ENCODE measurements at places on chromosomes 4 and X.

GRCh38 chr4:169039251-169039954 lies 29.3 kb upstream of the CBR4 start:
- no peak for DNase-seq

DNA sequence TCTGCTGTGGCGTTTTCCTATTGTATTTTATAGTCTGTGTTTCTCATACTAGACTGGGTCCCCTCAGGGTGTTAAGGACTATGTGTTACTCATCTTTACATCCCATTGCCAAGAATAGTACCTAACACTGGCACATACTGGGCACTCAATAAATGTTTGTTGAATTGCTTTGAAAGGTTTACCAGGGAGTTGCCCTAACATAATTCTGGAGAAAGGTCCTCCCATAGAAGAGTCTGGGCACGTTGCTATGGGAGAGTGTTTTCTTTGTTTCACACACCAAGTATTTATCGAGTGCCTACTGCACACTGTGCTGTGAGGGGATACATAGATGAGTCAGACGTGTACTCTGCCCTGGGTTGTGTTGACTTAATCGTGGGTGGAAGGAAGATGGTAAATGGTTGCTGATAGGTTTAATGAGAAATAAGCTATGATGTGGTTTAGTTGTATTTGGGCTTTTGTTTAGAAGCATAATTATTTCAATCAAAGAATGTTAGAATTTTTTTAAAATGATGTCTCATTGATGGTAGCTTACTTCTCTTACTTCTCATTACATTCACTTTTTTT lies 42.9 kb downstream of the AFF1 start:
- no peak for DNase-seq

- no peak for DNase-seq
Measured at GRCh38 chr4:24024605-24025004, 134.8 kb upstream of the PPARGC1A start.

DNA sequence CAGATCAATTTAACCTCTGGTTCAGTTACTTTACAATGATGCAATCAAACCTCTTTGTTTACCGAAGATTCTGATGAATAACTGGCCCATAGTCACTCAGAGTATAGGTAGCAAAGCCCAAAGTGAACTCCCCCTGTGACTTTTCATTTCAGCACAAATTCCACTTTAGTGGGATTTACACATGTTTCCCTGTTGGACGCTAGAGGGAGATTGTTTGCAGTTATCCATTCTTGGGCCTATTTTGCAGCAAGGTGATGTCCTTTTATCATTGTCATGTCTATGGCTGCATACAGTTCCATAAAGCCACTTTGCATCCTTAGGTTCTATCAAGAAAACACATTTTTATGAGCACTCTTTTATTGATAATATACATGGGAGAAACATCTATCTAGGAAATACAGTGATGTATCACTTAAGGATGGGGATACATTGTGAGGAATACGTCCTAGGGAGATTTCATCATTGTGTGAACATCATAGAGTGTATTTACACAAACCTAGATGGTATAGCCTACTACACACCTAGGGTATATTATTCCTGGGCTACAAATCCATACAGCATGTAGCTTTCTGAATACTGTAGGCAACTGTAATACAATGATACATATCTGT lies 14.5 kb upstream of the DKK2 start:
- no peak for DNase-seq

DNA sequence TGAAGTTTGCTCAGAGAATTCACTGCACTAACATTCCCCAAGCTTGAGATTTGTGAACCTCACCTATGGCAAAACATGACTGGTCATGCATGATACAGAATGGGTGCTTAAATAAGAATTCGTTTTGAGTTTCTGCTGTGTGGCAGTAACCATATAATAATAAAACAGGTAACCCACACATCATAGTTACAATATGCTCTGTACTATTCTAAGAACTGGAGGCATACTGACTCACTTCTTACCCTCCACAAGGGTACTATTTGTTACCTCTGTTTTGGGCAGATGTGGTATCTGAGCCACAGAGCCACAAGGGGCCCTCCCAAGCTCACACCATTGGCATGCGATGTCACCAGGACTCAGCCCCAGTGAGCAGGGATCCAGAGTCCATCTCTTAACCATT lies 17.6 kb downstream of the SLC2A9 start:
- DNase-seq: no peak

- DNase-seq: peak; percentile 20
Measured at GRCh38 chrX:15468036-15468435, 25.1 kb downstream of the PIR start.

GRCh38 chr4:61301271-61301670 lies 101.1 kb downstream of the ADGRL3 start:
- DNase-seq: no peak

DNA sequence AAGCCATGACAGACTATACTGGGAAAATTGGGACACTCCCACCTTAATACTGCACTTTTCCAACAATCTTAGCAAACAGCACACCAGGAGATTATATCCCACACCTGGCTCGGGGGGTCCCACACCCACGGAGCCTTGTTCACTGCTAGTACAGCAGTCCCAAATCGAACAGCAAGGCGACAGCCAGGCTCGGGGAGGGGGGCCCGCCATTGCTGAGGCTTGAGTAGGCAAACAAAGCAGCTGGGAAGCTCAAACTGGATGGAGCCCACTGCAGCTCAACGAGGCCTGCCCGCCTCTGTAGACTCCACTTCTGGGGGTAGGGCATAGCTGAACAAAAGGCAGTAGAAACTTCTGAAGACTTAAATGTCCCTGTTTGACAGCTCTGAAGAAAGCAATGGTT lies 118.3 kb downstream of the MAGEB5 start:
- DNase-seq: no peak

DNA sequence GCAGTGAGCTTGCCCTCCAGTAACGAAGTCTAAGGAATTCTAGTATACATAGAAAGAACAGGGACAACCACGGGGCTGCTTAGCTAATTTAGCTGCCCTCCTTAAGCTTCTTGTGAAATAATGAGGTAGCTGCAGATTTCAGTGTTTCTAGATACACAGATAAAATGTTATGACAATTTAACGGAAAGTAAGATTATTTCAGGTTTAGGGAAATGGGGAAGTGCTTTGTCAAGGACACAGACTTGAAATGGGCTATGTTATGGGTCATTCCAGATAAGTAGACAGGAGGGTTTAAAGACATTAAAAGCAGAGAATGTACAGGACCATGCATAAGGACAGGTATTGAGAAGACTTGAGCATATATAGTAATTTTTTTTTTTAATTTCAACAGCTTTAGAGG lies 34.2 kb upstream of the ZNF518B start:
- no peak for DNase-seq

- peak; percentile 43 for DNase-seq
Measured at GRCh38 chr4:138035781-138036258, 206.3 kb downstream of the SLC7A11 start.

DNA sequence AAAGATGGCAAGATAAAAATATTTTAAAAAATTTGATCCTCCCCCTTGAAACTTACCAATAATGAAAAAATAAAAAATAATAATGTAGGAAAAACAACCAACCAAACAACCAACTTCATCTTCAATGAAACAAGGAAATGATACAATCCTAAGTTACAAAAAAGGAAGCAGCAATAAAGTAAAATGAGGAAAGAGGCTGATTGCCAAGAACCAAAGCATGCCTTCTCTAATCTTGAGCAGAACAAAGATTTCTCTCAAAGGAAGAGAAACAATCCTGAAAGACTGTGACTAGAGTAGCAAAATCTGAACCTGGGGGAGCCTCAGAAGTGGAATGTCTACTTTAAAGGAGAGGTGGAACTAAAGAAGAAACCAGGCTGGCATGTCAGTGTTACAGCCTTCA lies 10.9 kb upstream of the WDFY3 start:
- no peak for DNase-seq

- DNase-seq: no peak
Measured at GRCh38 chr4:112058433-112058832, 86.8 kb upstream of the FAM241A start.

DNA sequence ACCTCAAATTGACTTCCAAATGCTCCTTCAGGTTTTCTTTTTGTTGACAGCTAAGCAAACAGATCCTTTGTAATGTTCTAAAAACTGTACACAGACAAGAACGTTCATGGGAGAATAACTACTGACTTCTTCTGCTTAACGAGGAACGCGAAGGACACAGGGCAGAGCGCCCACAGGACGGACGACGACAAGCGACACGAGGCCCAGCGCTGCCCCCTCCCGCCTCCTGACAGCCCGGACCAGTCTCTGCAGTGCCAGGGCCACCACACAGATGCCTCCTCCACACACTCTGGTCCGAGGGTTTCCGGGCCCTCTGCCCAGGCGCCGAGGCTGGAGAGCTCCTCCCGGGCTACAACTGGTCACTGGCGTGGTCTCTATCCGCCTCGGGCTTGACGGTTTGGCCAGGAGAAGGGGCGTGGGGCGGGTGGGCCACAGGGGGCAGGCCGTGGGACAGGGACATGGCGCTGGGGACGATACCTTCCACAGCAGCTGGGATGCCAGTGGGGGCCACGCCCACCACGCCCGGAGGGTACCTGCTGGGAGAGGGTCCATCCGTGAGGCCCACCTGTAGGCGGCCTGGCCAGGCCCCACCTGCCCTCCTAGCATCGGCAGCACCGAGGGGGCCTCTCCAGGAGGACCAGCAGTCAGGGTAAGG lies 36.9 kb downstream of the CTBP1 start:
- DNase-seq: no peak

GRCh38 chr4:7186031-7186430 lies 6.3 kb upstream of the SORCS2 start:
- no peak for DNase-seq

- DNase-seq: no peak
Measured at GRCh38 chrX:3252744-3253143, 93.7 kb downstream of the MXRA5 start.

Measured in left kidney (tissue), 8 donors.